Stimulated activated CD8-positive, alpha-beta memory T cell treated with anti-CD3 and anti-CD28 coated beads, Interleukin-7, amount 100 ng/mL, for 4 hours (primary cell): ENCODE measurements at places on chromosomes 2 and 18.
A peak's percentile ranks its signal among the peaks of the same experiment; 100 is the strongest.

DNA sequence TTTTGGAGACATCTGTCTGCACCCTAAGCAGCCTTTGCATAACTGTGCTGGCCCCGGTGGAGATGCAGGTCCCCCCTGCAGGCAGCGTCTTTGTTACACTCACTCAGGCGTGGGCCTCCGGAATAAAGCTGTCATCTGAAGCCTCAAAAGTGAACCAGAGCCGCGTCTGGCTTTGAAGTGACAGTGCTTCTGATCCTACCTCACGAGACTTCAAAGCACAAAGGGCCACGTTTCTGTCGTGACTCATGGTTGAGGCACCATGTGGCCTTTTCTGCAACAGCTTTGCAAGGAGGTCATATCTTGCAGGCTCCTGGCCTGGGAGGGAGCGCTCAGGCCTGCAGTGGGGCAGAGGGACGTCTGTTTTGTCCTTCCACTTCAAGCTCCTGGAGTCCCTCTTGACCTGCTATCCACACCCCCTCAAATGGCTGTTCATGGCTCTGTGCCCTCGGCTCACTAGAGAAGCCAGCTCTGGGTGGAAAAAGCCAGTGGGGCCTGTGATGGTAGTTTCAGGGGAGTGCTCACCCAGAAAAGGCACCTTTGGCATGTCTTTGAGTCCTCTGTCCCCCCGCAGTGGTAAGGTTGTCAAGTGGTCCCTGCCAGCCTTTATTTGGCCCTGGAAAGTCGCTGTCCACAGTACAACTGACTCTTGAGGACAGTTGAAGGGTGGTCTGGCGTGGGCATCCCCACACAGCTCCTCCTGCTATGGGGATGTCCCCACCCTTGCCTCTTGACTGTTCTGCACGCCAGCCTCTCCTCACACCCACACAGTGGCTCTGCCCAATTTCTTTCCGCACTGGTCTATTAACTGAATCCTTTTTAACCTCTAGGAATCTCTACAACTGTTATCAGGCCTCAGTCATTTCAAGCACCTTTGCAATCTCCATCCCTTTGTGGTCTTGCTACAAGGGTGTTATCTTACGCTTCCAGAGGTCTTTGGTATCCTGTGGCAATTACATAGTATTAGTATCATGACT is 19.3 kb downstream of the GPR55 start:
- DNase-seq, result peak; percentile 95

DNA sequence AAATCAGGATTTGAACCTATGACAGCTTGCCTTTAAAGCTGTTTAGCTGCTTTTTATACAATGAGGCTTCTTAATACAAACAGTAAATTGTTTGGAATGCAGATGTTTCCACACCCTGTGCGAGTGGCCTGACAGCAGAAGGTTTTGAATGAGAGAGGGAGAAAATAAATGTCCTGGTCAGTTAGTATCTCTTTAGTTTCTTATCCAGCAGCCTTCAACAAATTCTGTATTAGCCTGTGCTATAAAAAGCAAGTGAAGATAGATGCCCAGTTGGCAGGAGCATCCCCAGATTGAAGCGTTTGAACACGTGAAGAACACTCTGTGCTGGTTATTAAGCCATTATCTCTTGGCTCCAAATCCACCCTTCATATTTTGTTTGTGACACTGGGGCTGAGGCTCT is 70.6 kb downstream of the CERS6 start:
- no peak for DNase-seq

GRCh38 chr2:200728630-200729029 is 83.1 kb upstream of the BZW1 start:
- DNase-seq, result no peak

DNA sequence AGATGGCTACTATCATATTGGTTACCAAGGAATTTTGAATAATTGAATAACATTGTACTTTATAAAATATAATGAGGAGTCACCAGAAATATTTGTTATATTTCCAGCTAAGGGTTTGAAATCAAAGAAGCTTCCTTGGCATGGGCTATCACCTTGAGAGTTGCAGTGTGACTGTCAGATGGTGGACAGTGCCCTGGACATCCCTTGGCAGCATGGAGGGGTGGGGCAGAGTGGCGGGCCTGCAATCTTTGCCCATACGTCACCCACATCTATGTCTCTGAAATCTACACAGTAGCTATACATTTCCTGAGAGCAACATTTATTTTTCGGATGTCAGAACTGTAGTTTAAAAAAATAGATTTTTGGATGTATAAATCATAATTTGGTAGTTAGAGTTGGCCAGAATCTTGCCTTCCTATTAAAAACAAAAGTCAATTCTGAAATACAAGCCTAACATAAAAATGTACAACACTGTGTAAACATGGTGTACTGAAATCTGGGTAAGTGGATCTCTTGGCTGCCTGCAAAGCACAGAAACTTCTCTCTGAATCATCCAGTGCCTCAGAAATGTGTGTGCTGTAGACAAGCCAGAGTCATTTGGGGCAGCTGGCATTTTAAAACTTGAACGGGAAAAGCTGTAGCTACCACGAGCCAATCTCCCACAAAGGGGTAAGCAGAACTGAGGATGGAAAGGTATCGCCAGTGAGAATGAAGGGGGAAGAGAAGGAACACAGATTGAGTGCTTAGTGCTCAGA is 124.2 kb upstream of the ARHGAP28 start:
- no peak for DNase-seq

- DNase-seq, result no peak
Measured at GRCh38 chr2:174014699-174015070, 49.5 kb upstream of the SP3 start.

DNA sequence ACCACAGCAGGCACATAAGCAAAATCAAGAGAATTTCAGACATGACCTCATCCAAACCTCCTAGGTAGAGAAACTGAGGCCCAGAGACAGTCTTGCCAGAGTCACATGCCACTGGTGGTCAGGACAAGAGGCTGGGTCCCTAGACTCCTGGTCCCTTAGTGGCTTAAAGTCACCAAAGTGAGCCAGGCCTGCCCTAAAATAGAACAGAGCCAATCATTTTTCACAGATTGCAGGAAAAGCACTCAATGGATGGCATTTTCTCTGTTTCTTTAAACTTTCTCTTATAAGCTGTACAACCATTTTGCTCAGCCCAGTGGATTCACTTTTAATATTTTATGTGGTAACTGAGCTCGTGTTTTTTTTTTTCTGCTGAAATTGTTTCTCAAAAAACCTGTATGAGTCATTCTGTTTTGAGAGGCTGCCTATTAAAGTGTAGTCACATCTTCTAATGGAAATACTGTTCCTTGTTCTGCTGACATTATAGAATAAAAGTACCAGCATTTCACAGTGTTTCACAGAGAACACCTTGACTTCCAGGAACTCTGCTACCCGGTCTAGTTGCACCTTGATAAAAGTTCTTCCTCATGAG is 29.6 kb downstream of the STEAP3 start:
- no peak for DNase-seq

DNA sequence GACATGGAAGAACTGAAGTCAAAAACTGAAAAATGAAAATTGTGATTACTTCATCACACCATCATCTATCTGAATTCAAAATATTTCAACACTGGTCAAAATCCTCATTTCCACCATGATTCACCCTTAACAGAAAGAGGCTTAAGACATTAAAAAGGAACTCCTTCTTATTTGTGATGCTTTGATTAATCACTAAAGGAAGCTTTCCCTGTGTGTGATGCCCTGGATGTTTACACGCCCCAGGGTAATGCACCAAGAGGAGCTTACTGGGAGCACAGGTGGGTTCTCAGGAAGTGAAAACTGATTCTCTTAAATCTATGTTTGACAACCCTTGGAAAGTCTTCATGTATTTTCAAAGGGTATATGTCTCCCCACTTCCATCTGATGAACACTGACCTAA is 11.5 kb downstream of the GRB14 start:
- no peak for DNase-seq

GRCh38 chr2:232126301-232127099 is 165.0 kb downstream of the DIS3L2 start:
- DNase-seq, result no peak

GRCh38 chr2:134671513-134671912 is 47.3 kb downstream of the TMEM163 start:
- DNase-seq, result no peak

- DNase-seq, result no peak
Measured at GRCh38 chr2:231380307-231380706, 15.2 kb upstream of the B3GNT7 start.

DNA sequence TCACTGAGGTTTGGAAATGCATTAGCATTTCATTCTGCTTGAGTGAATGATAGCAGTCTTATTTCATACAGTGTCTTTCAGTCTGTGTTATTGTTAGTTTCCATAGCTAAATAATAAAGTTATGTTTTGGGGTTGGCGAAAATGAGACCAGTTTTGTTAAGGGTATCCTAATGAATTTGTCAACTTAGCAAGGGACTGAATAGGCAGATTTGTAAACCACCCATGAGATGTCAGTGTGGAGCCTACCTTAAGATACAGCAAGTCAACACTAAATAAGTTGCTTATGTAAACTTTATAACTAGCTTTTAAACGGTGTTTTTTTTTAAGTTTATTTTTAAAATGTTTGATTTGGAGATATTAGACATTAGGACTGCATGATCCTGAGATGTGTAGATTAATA is 11.9 kb downstream of the NAPG start:
- DNase-seq, result no peak

DNA sequence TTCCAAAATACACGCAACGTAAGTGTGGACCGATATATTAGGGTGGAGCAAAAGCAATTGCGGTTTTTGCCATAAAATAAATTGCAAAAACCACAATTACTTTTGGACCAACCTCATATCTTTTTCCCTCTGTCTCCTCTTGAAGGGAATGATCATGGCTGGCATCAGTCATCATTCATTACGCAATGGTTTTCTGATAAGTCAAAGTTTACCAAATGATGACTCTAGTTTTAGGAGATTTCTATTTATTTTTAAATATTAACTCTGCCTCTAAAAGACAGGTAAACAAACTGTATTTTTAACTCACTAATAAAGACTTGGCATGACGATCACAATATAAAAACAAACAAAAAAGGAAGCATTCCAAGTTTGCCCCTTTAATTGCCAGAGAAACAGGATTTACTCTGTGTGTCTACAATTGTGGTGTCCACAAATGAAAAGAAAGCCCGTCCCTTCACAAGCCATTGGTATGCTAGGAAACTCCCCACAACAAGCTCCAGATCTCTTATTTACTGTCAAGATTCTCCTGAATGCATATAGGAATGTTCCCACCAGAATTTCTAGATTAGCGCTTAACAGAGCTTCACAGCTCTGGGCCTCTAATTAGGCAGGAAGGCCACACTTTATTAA is 61.3 kb downstream of the IRS1 start:
- DNase-seq, result no peak

- no peak for DNase-seq
Measured at GRCh38 chr2:170823088-170823897, 6.6 kb downstream of the GAD1 start.

GRCh38 chr18:44135741-44136140 is 544.9 kb upstream of the SETBP1 start:
- no peak for DNase-seq

DNA sequence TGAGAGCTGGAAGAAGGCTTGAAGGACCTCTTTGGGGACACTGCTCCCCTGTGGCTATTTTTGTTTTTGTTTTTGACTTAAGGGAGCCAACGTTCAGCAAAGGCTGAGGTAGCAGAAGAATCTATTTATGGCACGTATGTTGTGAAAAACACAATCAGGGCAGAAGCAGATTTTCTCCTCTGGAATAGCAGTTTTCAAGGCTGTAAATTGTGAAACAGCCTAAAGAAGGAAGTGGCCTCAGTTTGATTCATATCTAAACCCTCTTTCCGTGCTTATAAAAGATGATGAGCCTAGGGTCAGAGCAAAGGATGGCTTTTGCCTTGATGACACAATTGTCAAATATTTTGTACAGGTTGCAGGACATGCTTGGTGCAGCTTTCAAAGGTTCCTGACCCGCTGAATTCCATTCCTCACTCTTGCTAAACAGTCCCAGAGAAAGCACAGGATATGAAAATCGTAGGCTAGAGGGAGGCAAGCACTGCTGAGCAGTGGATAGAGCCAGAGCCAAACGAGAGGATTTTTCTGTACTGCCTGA is 106.2 kb upstream of the DLX2 start:
- DNase-seq, result no peak

DNA sequence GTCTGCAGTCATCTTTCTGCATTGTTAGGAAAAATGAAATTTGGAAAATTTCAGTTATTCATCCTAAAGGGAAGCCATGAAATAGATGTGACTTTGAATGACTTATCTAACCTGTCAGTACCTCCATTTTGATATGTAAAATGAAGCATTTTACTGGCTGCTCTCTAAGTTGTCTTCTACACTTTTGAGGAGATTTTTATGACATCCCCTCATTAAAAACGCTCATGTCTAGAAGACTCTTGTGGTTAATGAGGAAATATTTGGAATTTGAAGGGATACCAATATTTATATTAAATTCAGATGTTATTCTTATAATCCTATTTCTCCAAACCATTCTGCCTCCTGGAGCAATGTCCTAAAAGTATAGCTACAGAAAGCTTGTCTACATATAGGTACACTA is 73.8 kb upstream of the THUMPD2 start:
- no peak for DNase-seq

DNA sequence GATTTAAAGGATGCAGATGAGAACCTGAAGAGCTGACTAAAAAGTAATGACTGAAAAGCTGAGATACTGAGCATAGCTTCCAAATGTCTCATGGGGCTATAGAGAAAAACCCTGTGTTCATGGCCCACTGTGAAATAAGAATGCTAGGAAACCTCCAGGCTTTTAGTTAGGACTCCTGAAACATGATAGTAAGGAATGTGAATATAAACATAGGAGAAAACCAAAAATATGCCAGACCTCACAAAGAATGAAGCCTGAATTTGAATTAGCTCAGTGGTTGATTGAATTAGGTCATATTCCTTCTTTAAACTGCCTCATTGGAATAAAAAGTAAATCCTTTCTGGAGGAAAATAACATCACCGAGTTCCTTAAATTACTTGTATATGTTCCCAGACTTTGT is 194.5 kb upstream of the NXPH2 start:
- no peak for DNase-seq

GRCh38 chr2:168149986-168150385 is 97.4 kb downstream of the STK39 start:
- no peak for DNase-seq

DNA sequence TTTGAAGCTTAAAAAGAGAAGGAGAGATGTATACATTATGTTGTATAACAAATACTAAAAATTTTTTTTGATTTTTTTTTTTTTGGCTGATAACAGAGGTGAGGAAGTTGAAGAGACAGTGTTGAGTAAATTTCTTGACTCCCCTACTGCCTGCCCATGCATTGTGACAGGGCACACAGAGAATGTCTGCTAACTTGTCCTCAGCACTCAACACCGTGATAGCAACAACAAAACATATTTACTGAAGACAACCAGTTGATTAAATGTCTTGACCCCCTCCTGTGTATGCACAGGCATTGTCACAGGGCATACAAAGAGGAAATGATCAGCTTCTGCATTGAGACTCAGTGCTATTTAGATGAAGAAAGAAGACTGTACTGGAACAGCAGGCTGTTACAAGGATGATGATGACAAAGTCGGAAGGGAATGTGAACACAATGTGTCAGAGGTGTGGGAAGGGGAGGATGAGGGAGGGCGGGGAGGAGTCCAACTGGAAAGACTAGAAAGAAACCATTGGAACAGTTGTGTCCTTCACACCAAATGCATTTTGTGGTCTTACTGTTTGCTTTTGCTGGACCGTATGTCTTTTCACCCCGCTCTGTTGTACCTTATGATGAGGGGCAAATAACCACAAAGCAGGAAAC is 89.5 kb downstream of the CERS6 start:
- no peak for DNase-seq

GRCh38 chr2:223096235-223096970 is 44.4 kb downstream of the KCNE4 start:
- DNase-seq, result no peak

GRCh38 chr2:70115646-70116442 is 28.6 kb downstream of the PCBP1 start:
- no peak for DNase-seq

GRCh38 chr18:21980744-21981143 is 188.6 kb upstream of the GATA6 start:
- DNase-seq, result no peak
